ENCODE measurements at places on chromosomes 12 and 14.

- DNase-seq: no peak
These were observed 396.9 kb downstream of the LRIG3 start for GRCh38 chr12:58523360-58523759.

- DNase-seq: no peak
These were observed 4.6 kb upstream of the VTI1B start for GRCh38 chr14:67679006-67679405.

DNA sequence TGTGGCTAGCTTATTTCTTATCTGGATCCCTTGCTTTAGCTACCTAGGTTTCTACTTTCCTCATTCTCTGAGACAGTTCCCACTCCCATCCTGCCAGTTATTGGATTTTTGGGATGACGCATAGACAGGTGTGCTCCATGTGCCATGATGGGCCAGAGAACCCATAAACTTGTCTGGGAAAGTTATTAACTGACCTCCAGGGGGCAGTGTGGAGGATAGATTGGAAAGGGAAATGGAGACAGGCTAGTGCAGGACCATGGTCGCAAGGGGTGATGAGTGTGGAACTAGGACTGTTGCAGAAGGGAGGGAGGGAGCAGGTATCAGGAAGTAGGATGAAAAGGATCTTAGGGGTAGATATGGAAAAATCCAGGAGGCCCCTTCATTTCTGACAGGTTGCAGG lies 80.3 kb downstream of the ESRRB start:
- peak; percentile 55 for DNase-seq

DNA sequence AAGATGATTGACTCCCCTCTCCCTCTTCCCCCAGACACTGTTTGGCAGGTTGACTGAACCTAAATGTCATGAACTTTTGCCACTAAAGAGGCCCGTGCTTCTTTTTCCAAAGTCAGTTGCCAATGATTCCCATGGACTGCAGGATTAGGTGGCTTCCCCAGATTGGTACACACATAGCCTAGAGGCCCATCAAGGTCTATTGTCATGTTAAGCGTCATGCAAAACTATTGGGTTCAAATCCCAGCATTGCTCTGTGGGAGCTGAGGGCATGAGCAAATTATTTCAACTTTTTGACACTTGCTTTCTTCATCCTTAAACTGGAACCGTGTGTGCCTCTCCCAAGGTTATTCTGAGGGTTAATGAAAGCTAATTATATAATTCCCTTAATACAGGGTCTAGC lies 430.2 kb upstream of the TBX3 start:
- no peak for DNase-seq

DNA sequence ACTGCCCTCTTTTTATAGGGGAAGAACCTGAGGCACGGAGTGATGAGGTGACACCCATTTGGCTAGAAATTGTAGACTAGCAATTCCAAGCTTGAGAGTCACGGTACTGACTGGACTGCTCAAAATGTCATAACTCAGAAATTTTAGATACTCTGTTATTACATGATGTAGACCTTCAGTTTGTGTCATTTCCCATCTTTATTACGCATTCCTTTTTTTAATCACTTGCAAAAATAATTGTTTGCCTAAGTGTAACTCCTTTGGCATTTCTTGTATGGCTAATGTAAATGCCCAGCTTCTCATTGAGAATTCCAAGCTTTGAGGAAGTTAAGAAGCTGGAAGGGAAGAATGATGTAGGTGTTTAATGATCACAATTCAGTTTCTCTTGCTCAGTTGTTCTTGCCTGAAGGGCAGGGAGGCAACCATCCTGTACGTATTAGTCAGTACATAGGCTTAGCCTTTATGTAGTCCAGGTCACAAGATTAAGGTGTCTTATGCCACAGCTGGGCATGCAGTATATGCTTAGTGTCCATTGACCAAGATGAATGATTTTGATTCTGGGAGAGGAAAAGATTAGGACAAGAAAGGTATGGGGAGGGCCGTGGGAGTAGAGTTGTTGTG lies 68.2 kb upstream of the EVL start:
- no peak for DNase-seq

GRCh38 chr12:15546102-15546701 lies 223.9 kb downstream of the PTPRO start:
- DNase-seq: no peak

GRCh38 chr12:12531194-12531593 lies 31.5 kb downstream of the DUSP16 start:
- no peak for DNase-seq

DNA sequence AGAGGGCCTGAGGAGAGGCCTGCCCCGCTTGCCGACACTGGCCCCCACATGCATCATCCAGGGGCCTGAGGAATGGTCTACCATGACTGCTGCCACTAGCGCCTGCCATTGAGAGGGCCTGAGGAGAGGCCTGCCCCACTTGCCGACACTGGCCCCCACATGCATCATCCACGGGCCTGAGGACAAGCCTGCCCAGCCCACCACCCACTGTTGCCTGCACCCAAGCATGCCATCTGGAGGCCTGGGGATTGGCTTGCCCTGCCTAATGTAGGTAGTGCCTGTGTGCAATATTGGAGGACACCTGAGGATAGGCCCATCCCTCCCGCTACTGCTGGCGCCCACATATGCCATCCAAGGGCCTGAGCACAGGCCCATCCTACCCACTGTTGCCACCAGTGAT lies 24.4 kb downstream of the CYP46A1 start:
- no peak for DNase-seq

DNA sequence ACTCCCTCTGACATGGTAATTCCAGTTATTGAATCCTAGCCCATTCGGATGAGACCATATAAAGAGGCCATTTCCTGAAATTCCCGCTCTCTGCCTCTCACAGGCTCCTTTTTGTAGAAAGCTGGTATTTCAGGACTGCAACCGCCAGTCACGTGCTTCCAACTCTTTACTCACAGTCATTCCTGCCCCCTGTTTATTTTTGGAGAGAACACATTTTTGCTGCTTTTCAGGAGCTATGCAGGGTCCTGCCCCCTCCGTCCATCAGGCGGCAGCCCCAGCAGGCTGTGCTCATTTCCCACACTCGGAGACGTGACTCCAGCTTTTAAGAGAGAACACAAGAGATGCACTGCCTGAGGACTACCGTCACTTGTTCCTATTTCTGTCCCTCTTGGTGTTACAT lies 26.8 kb downstream of the IFT43 start:
- no peak for DNase-seq

GRCh38 chr14:36383767-36384431 lies 63.5 kb upstream of the MBIP start:
- no peak for DNase-seq

GRCh38 chr14:52307905-52308304 lies 6.2 kb upstream of the PTGER2 start:
- DNase-seq: no peak

GRCh38 chr12:6284273-6284672 lies 26.2 kb upstream of the PLEKHG6 start:
- no peak for DNase-seq

GRCh38 chr14:23675906-23676305 lies 39.7 kb downstream of the DHRS2 start:
- DNase-seq: no peak

Data from NCI-H1092 treated with DMSO at 0.1 percent for 48 hours (cell line).